IMR-90 (cell line): ENCODE measurements at places on chromosomes 3 and 15.

GRCh38 chr3:192917028-192917403 is 640 bp downstream of the MB21D2 start:
- H3K4me3 ChIP-seq = peak overlapping the region; percentile 79
- H3K27me3 ChIP-seq = no peaks in the 10 kb centered on the region
- peaks cover 5% of the 10 kb centered on the region for H3K4me1 ChIP-seq

GRCh38 chr3:100978011-100978659 is 15.1 kb downstream of the ABI3BP start:
- H3K4me1 ChIP-seq = no peaks in the 10 kb centered on the region
- no peak for DNase-seq
- H3K36me3 ChIP-seq = no peaks in the 10 kb centered on the region
- no peaks in the 10 kb centered on the region for H3K27me3 ChIP-seq
- H3K4me3 ChIP-seq = no peak overlapping the region
- no peak overlapping the region for H3K27ac ChIP-seq

DNA sequence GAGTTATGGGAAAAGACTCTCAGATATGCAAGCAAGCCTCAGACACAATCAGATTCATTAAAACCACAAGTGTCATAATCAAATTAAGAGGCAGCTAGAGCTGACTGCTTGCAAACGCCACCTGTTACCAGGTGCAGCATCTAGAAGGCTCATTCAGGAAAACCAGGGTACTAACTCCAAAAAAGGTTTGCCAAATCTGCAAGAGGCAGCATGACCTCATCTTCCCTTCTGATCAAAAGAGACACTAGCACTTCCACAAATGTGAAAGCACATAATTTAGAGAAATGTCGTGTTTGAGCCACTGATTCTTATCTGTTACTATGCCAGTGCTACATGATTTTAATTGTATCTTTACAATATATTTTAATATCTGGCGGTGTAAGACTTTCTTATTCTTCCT is 123.3 kb upstream of the NANOGP8 start:
- no peaks in the 10 kb centered on the region for H3K27me3 ChIP-seq
- no peak overlapping the region for H3K4me3 ChIP-seq
- DNase-seq = no peak
- no peak overlapping the region for H3K27ac ChIP-seq

GRCh38 chr15:84598250-84598649 is 2.6 kb upstream of the ZSCAN2 start:
- H3K36me3 ChIP-seq = no peaks in the 10 kb centered on the region
- peaks cover 1% of the 10 kb centered on the region; the same call in 1 of the 2 replicates for H3K4me1 ChIP-seq

DNA sequence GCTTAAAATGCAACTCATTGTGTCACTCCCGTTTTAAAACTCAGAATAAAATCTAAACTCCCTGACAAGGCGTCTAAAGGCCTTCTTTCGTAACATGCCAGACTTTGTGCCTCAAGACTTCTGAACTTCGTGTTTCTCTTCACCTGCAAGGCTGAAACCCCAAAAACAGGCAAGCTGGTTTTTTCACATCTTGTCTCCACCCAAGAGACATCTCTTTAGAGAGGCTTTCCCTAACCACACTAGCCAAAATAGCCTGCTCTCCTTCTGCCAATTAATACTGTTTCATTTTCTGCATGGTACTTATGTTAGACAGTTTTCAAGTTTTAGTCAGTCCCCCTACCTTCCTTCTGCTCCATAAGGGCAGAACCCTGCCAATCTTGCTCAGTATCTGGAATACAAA is 41.6 kb downstream of the RAF1 start:
- no peak overlapping the region for H3K27ac ChIP-seq
- no peak for DNase-seq
- no peak overlapping the region for H3K4me3 ChIP-seq
- H3K4me1 ChIP-seq = peaks cover 12% of the 10 kb centered on the region
